ENCODE measurements at places on chromosomes 13 and 19.

GRCh38 chr13:114097212-114097892, 35.1 kb downstream of the RASA3 start:
- DNase-seq: no peak

GRCh38 chr19:289651-290371, 1.4 kb downstream of the PLPP2 start:
- no peak for DNase-seq

DNA sequence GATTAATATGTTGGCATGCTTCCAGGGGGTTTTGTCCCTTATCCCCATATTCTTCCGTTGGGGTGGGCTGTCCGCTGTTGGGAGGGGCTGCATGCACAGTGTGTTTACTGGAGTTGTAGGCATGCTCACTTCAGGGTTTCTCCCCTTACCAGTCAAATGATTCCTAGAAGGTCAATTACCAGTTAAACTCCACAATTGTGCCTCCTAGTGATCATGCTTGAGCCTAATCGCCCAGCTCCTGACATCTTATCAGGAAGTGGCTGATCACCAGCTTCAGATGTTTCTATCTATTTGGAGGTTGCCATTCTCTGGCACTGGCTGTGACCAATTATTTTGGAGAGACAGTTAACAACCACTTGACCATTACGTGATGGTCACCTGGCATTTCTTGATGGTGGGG, 1090.0 kb downstream of the SLITRK5 start:
- no peak for DNase-seq

GRCh38 chr13:57716295-57716694, 84.8 kb downstream of the PCDH17 start:
- no peak for DNase-seq

- DNase-seq: no peak
Measured at GRCh38 chr19:43812688-43813087, 10.4 kb upstream of the LYPD5 start.

DNA sequence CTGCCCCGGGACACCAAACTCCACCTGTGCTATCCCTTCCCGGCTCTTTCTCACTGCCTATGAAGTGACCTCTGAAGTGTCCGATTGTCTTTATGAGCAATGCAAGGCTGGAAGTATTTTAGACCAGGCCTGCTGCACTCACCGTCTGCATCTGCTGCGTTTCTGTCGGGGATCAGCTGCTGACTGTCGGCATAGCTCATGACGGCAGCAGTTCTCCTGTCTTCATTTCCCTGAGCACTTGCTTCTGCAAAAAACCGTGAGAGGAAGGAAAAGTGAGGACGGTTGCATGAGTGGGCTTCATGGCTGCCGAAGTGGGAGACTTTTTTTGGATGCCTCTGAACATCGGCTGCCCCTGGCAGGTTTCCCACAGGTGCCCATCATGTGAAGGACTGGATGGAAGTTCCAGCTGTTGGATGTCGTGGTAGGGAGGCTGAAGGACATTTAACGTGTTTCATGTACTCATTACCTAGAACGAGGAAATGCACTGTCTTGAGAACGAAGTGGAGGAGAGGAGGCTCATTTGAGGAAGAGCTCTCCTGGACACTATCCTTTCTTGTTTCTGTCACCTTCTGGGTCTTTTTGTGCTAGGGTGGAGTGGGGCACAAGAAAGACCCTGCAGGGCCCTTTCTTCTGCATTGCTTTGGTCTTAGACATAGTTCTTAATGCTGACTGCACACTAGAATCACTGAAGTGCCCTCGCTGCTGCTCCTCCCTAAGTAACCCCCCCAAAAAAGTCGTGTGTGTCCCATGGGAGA, 94.7 kb downstream of the RNASEH2B start:
- DNase-seq: no peak

DNA sequence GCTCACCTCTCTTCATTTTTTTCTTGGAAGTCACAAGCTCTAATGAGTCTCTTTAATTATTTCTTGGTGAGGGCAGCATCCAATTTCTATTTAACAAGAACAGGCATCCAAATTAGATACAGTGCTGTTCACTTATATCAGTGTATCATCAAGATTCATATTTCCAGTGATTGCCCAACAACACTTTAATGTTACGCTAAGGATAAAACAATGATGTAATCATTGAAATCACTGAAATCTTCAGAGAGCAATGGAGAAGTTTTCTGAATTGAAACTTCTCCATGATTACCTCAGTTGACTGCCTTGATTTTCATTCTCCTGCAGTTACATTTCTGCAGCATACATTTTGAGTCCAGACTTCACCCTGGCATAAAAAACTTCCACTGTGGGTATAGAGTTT, 17.1 kb upstream of the LRCH1 start:
- no peak for DNase-seq

DNA sequence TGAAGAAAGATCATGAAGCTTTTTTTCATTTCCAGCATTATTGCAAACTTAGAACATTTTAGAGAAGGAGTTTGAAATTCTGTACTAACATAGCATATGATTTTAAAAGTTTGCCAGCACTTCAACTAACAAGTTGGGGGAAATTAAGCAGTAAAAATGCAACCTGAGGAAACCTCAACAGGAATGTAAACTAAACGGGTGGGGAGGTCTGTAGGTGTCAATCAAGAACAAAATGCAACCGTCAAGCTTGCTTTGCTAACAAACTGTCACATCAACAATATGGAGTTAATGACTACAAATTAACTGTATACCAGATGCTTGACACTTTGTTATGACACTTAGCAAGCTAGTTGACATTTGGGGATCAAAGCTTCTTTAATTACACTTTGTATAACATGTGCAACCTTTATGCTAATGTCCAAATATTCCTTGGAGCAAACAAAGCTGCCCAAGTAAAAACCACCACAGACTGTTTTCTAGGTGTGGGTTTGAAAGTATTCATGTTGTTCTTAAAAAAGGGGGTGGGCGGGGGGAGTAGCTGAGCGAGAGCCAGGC, 52.1 kb downstream of the DACH1 start:
- DNase-seq: no peak

- no peak for DNase-seq
Measured at GRCh38 chr19:46357846-46358583, 11.1 kb downstream of the PPP5C start.

DNA sequence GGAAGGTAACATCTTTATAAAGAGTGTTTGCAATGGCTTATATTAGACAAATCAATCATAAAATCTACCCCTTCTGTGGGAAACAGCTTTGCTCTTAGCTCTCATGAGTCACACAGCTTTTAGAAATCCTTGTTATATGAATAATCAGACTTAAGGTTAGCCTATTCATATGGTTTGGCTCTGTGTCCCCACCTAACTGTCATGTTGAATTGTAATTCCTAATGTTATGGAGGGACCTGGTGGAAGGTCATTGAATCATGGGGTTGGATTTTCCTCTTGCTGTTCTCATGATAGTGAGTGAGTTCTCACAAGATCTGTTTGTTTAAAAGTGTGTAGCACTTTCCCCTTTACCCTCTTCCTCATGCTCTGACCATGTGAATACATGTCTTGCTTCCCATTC, 704.2 kb upstream of the KLHL1 start:
- DNase-seq: no peak

- no peak for DNase-seq
Measured at GRCh38 chr13:110266983-110267382, 40.0 kb downstream of the COL4A1 start.

DNA sequence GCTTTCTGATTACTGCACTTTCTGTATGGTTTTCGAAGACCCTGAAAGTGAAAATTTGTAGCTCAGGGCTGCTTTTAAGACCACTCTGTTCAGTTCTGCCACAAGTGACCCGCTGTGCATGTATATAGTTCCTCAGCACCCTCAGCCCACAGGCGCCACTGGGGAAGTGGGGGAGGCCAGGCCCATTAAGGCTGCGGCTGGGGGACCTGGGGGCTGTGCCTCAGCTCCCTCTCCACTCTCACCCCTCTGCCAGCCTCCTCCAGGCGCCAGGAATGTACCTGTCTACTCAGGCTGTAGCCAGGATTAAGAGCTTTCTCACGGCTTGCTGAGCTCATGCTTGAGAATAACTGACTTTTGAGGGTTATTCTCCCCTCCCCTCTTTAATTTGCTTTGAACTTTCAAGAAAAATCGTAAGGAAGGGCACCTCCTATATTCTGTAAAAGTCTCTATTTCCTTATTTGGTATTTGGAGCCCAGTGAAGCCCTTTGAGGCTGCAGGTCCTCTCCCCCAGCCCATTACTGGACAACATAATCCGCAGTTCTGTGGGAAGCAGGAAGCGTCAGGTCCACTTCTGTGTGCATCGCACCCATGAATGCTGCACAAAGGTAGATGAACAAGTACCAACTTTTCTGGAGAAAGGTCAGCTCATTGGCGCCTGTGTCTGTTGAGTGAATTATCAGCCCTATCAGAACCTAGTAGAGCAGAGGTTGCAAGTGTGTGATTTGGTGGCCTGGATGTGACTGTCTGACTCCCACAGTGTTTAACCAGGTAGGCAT, 29.6 kb downstream of the GJA3 start:
- no peak for DNase-seq

DNA sequence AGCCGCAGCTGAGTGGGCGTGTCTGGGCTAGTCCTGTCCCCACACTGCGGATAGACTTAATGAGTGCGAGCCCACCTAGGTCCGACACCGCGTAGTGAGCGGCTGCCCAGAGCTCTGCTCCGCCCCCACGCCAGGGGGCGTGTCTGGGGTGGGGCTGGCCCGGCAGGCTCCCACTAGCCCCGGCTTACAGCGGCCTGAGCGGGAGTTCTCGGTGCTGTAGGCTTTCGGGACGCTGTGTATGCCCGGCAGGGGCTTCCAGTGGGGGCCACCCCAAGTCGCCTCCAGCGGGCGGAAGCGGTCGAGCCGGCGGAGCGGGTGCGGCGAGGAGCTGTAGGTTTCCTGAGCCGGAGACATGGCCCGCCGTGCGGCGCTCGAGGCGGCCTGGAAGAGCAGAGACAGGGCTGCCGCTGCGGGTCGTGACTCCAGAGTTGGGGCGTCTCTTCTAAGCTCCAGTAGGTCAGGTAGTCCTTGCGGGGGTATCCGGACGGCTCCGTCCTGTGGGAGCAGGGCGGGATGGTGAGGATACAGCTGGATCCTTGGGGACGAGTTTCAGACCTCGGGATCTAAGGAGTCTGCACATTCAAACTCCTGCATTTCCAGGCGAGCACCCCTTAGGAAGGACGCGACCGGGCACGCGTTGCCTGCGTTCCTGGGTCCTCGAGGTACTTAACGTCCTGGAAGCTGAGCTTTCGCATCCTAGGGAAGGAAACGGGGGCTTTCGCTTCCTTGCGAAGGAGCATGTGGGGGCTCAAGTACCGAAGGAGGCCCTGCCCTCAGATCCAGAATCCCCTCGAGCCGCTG, 1.2 kb downstream of the CGB7 start:
- peak; percentile 84 for DNase-seq

GRCh38 chr13:95643936-95644598, 439 bp downstream of the DZIP1 start:
- DNase-seq: no peak

DNA sequence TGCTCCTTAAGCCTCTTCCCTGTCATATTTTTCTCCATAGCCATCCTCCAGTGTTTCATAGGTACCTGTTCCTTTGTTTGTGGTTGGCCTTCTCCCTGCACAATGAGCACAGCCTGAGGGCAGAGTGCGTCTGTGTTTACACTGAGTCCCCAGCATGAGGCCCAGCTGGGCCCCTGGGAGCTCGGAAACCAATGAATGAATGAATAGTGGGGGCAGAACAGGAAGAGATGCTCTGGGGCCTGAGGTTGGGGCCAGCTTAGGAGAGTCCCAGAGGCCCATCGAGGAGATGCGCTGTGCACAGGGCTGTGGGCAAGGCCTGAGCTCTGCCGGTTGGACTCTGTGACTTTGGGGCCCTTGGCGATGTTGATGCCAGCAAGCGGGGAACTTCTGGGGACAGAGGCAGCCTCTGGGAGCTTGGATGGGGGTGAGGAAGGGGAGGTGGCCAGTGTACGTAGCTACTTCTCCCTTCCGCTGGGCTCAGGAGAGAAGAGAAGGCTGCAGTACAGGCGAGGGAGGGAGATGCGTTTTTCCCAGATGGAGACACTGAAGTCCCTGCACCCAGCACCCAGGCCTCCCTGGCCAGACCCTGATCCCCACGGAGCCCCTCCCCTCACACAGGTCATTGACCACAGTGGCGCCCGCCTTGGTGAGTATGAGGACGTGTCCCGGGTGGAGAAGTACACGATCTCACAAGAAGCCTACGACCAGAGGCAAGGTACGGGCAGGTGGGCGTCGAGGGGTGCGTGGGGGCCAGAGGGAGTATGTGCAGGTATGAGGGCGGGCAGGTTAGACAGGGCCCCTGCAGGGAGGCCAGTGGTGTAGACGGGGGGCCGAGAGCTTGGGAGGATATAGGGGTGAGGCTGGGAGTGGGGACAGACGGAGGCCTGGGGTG, 5.1 kb downstream of the TBCB start:
- no peak for DNase-seq

GRCh38 chr19:10228920-10229319, 2.2 kb downstream of the S1PR2 start:
- no peak for DNase-seq

DNA sequence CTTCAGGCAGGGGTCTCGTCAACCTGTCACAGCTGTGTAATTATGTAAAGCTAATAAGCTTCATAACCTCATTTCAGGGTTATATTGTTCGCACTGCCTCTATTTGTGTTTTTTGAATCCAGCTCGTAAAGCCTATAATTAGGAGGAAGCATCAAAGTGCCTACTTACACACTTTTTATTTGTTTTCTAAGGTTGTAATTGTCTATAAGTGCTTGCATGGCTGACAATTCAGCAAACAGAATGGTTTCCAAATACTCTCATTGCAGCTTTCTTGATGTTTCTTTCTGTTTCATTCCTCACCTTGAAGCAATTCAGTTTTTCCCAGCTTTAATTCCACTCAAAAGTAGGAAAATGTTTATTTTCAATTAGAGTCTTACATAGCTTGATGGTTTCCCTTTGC, 336.3 kb downstream of the HS6ST3 start:
- DNase-seq: no peak

GRCh38 chr19:17357724-17358123, 19.4 kb downstream of the PLVAP start:
- DNase-seq: no peak

GRCh38 chr13:22049384-22049783, 378.5 kb downstream of the FGF9 start:
- no peak for DNase-seq

DNA sequence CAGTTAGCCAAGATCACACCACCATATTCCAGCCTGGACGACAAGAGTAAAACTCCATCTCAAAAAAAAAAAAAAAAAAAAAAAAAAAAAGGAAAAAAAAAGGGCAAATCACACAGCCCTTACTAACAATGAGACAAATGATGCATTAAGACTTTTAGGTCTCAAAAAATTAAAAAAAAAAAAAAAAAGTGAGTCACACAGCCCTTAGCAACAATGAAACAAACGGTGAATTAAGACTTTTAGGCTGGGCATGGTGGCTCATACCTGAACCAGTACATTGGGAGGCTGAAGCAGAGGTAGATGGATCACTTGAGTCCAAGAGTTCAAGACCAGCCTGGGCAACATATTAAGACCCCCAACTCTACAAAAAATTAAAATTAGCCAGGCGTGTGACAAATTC, 32.4 kb upstream of the EIF3G start:
- DNase-seq: no peak

Measured in GM12892 (cell line).